ENCODE measurements at places on chromosomes 2 and 18.

- DNase-seq = no peak
Observed at GRCh38 chr2:43563679-43564078, 32.2 kb downstream of the THADA start.

DNA sequence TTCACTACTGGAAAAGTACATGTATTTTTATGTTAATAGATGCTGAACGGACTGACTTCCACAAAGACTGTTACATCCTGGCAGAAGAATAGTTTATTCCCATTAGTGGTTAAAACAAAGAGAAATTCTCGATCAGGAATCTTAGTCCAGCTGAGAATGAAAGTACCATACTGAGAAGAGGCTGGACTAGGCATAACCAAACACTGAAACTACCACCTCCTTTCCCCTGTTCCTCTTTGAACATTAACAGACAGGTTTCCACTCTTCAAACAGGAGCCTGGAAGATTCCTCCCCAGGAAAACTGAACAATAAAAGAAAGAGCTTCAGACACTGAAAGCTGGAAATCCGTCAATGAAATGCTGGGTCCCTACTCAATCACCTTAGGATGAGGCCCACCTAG, 25.8 kb downstream of the LDAH start:
- no peak for DNase-seq

DNA sequence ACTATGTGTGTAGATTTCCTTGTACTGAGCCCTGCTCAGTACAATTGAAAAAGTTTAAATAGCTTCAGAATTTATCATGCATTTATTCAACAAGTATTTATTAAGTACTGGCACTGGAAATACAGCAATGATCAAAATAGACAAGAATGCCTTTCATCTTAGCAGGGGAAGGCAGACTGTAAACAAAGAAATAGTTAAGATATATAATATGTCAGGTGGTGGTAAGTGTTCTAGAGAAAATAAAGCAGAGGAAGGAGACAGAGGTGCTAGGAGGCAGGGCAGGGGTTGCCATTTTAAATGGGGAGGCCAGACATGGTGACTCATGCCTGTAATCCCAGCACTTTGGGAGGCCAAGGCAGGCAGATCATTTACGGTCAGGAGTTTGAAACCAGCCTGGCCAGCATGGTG, 13.6 kb upstream of the LIPG start:
- DNase-seq = no peak

DNA sequence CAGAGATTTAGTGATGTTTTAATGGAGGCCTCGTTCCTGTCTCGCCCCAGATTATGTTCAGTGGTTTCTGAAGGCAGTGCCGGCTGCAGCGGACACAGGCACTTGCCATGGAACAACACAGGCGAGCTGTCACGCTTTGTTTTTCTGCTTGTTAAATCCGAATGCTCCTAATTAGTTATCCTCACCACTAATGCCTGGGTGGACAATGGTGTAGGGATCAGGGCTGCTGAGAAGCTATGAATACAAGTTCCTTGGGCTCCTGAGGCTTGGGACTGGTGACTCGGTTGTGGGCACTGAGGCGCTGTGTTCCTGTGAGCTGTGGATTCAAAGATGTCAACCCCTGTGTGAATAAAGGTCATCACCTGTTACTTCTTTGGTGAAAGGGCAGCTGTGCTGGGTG, 123.5 kb downstream of the PLEKHM3 start:
- DNase-seq = no peak

GRCh38 chr2:20207051-20207450, 17.9 kb downstream of the SDC1 start:
- no peak for DNase-seq

DNA sequence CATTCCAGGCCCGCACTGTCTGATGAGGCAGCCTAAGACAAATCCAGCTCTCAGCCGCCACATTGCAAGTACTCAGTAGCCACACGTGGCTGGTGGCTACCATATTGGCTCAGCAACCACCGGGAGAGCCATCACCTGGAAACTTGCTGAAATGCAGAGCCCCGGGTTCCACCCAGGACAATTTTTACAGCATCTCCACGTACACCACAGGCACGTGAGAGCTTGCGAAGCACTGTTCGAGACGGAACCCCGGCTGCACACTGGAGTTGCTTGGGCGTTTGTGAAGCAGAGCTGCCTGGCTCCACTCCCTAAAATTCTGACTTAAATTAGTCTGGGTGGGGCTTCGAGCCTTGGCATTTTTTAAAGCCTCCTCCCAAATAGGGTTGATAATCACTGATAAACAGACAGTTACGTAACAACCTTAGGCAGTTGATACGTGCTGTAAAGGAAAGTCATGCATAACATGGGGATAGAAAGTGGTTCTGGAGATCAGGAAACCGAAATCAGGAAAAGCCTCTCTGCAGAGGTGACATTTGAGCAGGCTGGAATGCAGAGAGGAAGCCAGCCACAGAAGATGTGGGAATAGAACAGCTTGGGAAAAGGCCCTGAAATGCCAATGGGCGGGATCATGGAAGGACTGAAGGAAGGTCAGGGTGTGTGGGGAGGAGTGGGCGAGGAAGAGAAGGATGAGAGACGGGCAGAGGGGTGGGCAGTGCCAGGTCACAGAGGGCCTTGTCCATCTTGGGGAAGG, 6.2 kb downstream of the ASAP2 start:
- no peak for DNase-seq

GRCh38 chr2:166384774-166385173, 9.0 kb upstream of the SCN9A start:
- no peak for DNase-seq

- DNase-seq = no peak
Observed at GRCh38 chr18:48645427-48646002, 106.7 kb downstream of the CTIF start.
